Right atrium auricular region (tissue), 2 donors: ENCODE measurements at places on chromosomes 2 and 18. TPM values are rescaled to one million over a fixed set of nuclear protein-coding genes. Genes with fewer than 3 reads are reported as not detected.
A peak's percentile ranks its signal among the peaks of the same experiment; 100 is the strongest.

GRCh38 chr2:10170256-10170655 is 47.7 kb downstream of the RRM2 start:
- H3K27me3 ChIP-seq = no peaks in the 10 kb centered on the region
- no peak for DNase-seq
- no peaks in the 10 kb centered on the region for H3K36me3 ChIP-seq

GRCh38 chr18:36558234-36558633 is 260.7 kb downstream of the FHOD3 start:
- H3K27me3 ChIP-seq = no peaks in the 10 kb centered on the region
- H3K27ac ChIP-seq = no peak overlapping the region
- DNase-seq = no peak

DNA sequence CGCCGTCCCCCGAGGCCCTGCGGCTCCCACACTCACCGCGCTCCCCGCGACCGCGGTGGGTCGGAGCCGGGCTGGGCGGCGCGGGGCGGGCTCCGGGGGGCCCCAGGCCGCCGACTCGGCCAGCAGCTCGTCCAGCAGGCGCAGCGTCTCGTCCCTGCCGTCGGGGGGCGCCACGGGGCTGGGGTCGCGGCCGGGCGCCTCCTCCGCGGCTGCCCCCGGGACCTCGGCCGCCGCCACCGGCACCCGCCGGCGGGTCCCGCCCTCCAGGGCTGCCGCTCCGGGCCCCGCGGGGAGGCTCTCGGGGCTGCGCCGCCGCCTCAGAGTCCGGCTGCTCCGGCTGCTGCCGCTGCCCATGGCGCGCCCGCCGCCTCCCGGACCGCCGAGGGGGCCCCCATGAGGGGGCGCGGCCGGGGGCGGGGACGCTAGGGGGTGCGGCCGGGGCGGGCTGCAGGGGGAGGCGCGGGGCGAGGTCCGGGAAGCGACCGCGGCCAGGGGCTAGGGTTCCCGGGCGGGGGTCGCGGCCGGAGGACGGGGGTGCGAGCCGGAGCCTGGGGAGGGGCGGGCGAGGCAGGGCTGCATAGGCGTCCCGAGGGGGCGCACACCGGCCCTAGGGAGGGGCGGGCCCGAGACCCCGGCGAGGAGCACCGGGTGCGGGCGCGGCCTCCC is at the start of gene CYS1:
Gene CYS1 (minus strand): TSS at position 542 of the 666 bp plus-strand sequence. CDS start 188 bp downstream, at position 354.
- DNase-seq = no peak
- no peaks in the 10 kb centered on the region for H3K27me3 ChIP-seq
- no peaks in the 10 kb centered on the region for H3K36me3 ChIP-seq
- H3K4me3 ChIP-seq = peak within 1 kb of the TSS; percentile 66

DNA sequence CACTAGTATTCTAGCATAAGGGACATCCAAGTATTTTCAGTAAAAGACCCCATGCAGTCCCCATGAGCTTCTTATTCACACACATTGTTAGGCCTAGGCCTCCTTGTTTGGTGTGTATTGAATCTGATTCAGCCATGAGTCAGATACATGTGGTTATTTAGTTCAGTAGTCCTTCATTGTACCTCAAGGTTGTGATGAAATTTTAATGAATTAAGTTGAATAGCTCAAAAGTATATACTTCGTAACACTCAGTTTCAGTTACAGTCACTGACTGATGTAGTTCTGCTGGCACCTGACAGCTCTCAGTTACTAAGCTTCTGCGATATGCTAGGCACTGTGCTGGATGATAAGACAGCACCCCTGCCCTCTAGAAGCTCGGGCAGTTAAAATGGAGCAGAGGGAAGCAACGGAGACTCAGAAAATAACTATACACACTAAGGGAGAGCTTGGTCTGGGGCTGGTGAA is 86.4 kb downstream of the XRCC5 start:
- DNase-seq = no peak
- peaks cover 60% of the 10 kb centered on the region for H3K36me3 ChIP-seq
- no peak overlapping the region for H3K27ac ChIP-seq
- H3K4me3 ChIP-seq = no peak overlapping the region
- H3K4me1 ChIP-seq = no peaks in the 10 kb centered on the region
- H3K27me3 ChIP-seq = no peaks in the 10 kb centered on the region

DNA sequence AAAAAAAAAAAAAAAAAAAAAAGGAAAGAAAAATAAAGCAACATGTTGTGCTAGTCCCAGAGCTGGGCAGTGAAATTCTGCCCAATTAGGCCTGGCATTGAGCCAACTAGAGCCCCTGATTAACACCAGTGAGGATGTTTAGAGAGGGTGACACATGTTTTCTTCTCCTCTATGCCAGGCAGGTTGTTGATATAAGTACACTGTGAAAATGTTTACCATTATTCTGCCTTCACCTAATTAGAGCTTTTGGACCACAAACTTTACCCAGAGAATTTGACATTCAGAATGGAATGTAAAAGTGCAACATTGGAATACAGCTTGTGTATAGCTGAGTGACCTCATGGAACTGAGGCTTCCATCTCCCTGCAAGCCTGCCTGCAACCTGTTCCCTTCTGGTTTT is 95.9 kb upstream of the MSH2 start:
- no peak overlapping the region for H3K4me3 ChIP-seq
- H3K27me3 ChIP-seq = no peaks in the 10 kb centered on the region
- H3K36me3 ChIP-seq = no peaks in the 10 kb centered on the region
- H3K27ac ChIP-seq = no peak overlapping the region
- H3K4me1 ChIP-seq = peaks cover 38% of the 10 kb centered on the region

- DNase-seq = no peak
- no peak overlapping the region for H3K27ac ChIP-seq
- H3K27me3 ChIP-seq = peaks cover 61% of the 10 kb centered on the region
- H3K4me3 ChIP-seq = peak overlapping the region; percentile 31
- no peaks in the 10 kb centered on the region for H3K4me1 ChIP-seq
Measured at GRCh38 chr2:222306393-222307142, 7.8 kb upstream of the PAX3 start.

- H3K4me3 ChIP-seq = no peak overlapping the region
- H3K27me3 ChIP-seq = no peaks in the 10 kb centered on the region
Measured at GRCh38 chr2:140998577-140998976, 1132.2 kb downstream of the LRP1B start.

- no peak overlapping the region for H3K4me3 ChIP-seq
- peak overlapping the region; percentile 73 for H3K27ac ChIP-seq
- no peak for DNase-seq
- H3K4me1 ChIP-seq = peaks cover 78% of the 10 kb centered on the region
- no peaks in the 10 kb centered on the region for H3K27me3 ChIP-seq
Measured at GRCh38 chr18:13450289-13451212, 232.0 kb downstream of the LDLRAD4 start.

GRCh38 chr2:72007402-72007801 is 140.3 kb downstream of the CYP26B1 start:
- no peaks in the 10 kb centered on the region for H3K27me3 ChIP-seq
- H3K36me3 ChIP-seq = no peaks in the 10 kb centered on the region
- H3K27ac ChIP-seq = no peak overlapping the region
- no peak overlapping the region for H3K4me3 ChIP-seq
- no peaks in the 10 kb centered on the region for H3K4me1 ChIP-seq
- peak; percentile 13 for DNase-seq

GRCh38 chr2:240295256-240296103 is 140.0 kb upstream of the GPC1 start:
- peak; percentile 46 for DNase-seq
- H3K36me3 ChIP-seq = no peaks in the 10 kb centered on the region
- no peaks in the 10 kb centered on the region for H3K4me1 ChIP-seq
- no peak overlapping the region for H3K27ac ChIP-seq

DNA sequence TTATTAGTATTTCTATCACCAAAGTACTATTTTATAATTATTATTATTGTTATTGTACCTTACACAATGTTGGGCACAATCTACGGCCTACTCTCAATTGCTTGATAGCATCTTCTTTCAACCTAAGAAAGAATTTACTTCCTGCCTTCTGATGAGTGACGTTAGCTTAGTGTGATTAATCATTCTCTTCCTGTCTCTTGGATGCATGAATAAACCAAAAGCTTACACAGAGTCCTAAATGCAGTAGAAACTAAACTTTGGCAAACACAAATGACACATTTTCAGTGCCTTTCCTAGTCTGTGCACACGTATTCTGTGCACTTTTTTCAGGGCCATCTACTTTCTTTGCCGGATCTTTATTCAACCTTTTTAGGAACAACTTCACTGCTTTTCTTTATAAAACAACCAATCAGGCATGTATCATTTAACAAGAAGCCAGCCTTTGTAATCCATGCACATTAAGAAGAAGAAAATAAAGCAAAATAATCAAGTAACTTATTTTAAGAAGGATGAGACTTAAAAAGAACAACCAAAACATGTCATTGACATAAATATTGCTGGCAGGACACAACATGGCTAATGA is 19.1 kb downstream of the TRAK2 start:
- peak overlapping the region; percentile 83 for H3K27ac ChIP-seq
- H3K27me3 ChIP-seq = no peaks in the 10 kb centered on the region
- DNase-seq = no peak
- no peaks in the 10 kb centered on the region for H3K36me3 ChIP-seq

GRCh38 chr2:239392072-239392357 is 8.8 kb downstream of the HDAC4 start:
- DNase-seq = no peak
- H3K27me3 ChIP-seq = no peaks in the 10 kb centered on the region
- no peak overlapping the region for H3K27ac ChIP-seq
- no peaks in the 10 kb centered on the region for H3K36me3 ChIP-seq
- H3K4me1 ChIP-seq = no peaks in the 10 kb centered on the region

DNA sequence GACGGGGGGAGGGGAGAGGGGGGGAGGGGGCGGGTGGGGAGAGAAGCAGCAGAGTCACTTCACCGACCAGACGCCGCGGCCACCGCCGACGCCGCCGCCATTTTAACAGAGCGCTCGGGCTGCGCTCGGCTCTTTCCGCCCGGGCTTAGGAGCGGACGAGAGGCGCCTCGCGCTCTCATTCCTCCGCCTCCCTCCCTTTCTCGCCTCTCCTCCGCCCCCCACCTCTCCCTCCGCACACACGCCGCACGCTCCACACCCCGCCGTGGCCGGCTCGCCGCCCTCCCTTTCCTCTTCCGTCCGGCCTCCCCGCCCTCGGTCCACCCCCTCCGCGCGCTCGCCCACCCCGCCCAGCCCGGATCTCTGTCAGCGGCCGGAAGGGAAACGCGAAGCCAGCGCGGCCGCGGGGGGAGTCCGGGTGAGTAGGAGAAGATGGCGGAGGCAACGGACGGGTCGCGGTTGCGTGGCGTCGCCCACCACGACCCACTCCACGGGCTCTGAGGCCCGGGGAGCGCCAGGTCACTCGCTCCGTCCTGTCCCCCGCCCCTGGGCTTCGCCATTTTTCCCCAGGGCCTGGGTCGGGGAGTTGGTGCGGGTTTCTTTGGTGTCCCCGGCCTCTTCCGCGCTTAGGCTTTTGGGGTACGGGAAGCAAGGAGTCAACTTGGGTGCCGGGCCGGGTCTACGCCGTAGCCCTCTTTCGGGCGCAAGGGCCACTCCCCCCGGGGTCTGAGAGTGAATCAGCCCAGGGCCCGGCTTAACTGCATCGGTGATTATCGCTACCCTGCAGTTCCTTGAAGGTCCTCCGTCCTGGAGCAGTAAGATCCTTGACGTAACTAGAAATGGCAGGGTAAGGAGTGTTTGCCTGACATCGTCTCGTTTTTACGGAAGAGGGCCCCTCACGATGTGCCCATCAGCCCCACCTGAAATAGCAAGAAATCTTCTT is at the start of gene USP34:
Gene USP34 (minus strand): TSS at position 123 of the 940 bp plus-strand sequence. CDS start 395 bp downstream, outside the sequence.
- peaks cover 36% of the 10 kb centered on the region for H3K4me1 ChIP-seq
- peak within 1 kb of the TSS; percentile 94 for H3K4me3 ChIP-seq
- peaks cover 7% of the 10 kb centered on the region for H3K36me3 ChIP-seq

- no peaks in the 10 kb centered on the region for H3K36me3 ChIP-seq
- H3K27me3 ChIP-seq = no peaks in the 10 kb centered on the region
- no peak overlapping the region for H3K27ac ChIP-seq
- no peaks in the 10 kb centered on the region for H3K4me1 ChIP-seq
Measured at GRCh38 chr2:54262015-54262765, 6.2 kb upstream of the TSPYL6 start.

- no peaks in the 10 kb centered on the region for H3K27me3 ChIP-seq
- no peak for DNase-seq
- H3K4me1 ChIP-seq = no peaks in the 10 kb centered on the region
- no peaks in the 10 kb centered on the region for H3K36me3 ChIP-seq
- no peak overlapping the region for H3K4me3 ChIP-seq
- H3K27ac ChIP-seq = no peak overlapping the region
Measured at GRCh38 chr2:11073251-11073650, 82.0 kb upstream of the SLC66A3 start.

GRCh38 chr2:158822193-158822592 is 27.1 kb downstream of the DAPL1 start:
- no peak overlapping the region for H3K27ac ChIP-seq
- no peak for DNase-seq
- H3K4me1 ChIP-seq = no peaks in the 10 kb centered on the region
- no peak overlapping the region for H3K4me3 ChIP-seq

DNA sequence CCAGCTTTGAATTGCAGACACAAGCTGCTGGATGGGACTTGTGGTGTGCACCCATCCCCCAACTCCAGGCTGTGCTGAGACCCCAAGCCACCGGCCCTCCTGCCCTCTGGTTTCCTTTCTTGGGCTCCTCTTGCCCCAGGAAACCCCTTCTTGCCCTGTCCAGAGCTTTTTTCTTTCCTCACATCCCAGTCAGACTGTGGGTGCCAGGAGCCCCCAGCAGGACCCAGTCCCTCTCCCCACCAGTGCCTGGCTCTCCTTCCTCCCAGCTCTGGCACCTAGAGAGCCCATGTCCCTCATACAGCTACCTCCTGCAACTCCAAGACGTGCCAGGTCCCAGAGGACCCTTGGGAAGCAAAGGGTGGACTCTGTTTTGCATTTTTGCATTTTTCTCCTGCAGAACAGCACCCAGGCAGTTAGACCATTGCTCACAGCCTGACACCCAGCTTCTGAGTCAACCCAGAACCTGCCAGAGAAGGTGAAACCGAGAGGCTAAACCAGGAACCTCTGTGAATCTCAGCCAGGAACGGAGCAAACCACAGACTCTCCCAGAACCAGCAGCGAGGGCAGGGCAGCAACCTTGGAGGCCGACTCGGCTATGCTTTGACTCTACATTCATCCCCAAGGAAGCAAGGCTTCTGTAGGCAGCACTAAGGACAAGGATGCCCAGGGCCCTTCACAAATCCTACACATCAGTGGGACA is 221.1 kb downstream of the ANAPC1 start:
- H3K27me3 ChIP-seq = no peaks in the 10 kb centered on the region
- H3K27ac ChIP-seq = no peak overlapping the region
- H3K36me3 ChIP-seq = no peaks in the 10 kb centered on the region

DNA sequence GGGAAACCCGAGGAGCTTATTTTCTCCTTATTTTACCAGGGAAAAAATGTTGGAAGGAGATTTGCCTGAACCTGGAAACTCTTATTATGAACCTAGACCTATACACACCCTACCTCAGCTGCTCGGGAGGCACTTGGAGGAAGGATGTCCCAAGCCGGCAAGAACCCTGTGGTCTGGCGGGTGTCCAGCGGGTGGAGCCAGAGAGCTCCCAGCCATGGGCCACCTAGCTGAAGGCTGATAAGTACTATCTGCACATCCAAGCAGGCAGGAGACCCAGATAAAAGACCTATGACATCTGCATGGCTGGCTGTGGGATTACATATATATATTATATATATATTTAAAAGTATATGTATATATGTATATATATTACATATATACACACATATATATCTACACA is 1.1 kb upstream of the SLC14A1 start:
- H3K4me1 ChIP-seq = no peaks in the 10 kb centered on the region
- no peaks in the 10 kb centered on the region for H3K36me3 ChIP-seq
- H3K4me3 ChIP-seq = no peak overlapping the region
- peak; percentile 78 for DNase-seq
- H3K27ac ChIP-seq = no peak overlapping the region
- no peaks in the 10 kb centered on the region for H3K27me3 ChIP-seq

Gene PDE1A
- total RNA-seq = 10.7 TPM

Gene MC5R
- total RNA-seq = not detected

Gene WNT10A
- total RNA-seq = 0.90 TPM

Gene GREB1
- total RNA-seq = 7.6 TPM

Gene MYL12A
- 1,108 TPM for total RNA-seq

Gene CD226
- total RNA-seq = 0.22 TPM

Gene CHRNA1
- total RNA-seq = not detected

Gene KIAA2012
- not detected for total RNA-seq

Gene LRRC30
- total RNA-seq = not detected

Gene SOS1
- 15.3 TPM for total RNA-seq

Gene MRO
- 2.6 TPM for total RNA-seq

Gene DLGAP1
- total RNA-seq = 0.56 TPM

Gene CFC1
- total RNA-seq = 13.4 TPM
